ENCODE measurements at places on chromosomes 6 and 20.

GRCh38 chr6:95923518-95923917 is 92.3 kb upstream of the FUT9 start:
- peak; percentile 55 for DNase-seq

GRCh38 chr6:36840432-36841403 is 1.5 kb upstream of the CPNE5 start:
- DNase-seq: no peak

- DNase-seq: no peak
Measured at GRCh38 chr6:75657327-75657726, 55.6 kb downstream of the SENP6 start.

DNA sequence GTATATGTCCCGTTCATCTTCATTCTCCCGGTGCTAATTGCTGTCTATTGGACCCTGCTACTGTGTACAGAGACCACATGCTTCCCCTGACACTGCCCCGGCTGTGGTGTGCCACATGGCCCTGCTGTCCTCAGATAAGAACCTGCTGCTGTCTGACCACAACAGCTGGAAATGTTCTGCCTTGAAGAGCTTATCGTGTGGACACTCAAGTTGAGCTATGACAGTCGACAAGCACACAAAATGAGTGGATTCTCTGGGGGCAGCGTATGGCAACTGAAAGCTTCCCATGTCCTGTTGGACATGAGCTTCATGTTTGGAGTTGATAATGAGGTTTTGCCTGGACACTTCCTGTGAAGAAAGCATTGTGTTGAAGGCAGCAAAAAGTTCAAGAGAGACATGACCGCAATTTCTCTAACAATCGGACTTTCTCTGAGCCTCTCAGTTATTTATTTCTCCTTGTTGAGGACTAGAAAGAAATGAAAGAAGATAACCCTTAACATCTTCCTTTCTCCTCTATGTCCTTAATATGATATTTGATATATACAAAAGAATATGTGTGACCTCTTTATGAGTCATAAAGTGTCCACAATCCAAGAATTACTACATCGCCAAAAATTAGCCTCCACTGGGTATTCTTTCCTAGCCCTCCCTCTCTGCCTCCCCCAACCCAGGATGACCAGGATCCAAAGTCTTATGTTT is 187.1 kb upstream of the TCF21 start:
- DNase-seq: no peak
